ENCODE measurements at places on chromosomes 3 and 15.

DNA sequence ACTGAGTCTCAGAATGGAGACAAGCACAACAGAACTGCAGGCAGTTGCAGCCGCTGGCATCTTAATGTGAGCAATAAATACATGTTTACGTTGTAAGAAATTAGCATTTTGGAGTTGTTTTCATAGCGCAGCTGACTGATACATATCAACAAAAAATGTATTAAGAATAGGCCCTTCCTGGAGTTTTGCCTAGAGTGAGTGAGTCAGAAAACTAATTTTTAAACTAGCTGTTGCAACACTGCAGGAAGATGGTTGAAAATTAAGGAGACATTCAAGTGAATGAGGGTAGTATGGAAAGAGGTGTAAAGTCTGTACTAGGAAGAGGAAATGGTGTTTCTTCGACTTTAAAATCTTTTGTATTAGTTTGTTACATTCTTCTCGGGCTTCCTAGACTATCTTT is 39.6 kb upstream of the TIMP4 start:
- DNase-seq: peak; percentile 70

DNA sequence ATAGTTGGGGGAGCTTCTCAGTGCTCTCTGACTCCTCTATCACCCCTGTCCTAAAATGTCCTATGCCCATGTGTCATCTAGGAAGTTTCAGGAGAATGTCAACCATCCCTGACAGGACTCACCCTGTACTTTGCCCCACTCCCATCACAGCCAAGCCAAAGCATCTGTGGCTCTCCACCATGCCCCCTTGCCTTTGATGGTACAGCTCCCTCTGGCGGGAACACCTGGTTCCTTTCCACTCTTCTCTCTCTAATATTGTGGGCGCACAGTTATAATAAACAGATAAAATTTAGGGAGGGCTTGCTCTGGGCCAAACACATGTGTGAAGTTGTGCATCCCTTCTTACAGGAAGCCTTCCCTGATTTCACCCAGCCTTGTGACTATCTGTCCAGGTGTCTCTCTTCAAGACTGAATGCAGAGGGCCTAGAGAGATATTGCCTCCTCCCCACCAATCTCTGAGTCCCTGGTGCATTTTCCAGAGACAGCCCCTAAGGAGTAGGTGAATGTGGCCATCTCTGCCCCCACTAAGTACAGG is 62.8 kb downstream of the ISG20 start:
- DNase-seq: no peak

DNA sequence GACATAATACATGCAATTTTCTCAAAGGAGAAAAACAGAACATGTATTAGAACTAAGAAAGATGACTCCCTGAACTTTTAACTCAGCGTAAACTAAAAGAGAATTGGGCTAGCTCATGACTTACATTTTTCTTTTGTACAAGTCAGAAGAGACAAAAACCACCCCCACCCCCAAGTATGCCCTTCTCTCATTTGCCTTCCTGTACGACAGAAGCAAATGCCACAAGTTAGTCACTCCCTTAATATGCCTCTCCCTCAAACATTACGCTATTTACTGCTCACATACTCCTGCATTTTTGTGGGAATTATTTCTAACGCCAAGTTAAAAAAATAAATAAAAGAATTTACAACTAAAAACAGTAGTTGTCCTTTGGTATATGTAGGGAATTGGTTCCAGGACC is 22.0 kb downstream of the CPEB1 start:
- no peak for DNase-seq

- peak; percentile 38 for DNase-seq
Measured at GRCh38 chr3:18008706-18009368, 266.4 kb upstream of the TBC1D5 start.

GRCh38 chr3:170090601-170090981 is 52.8 kb downstream of the GPR160 start:
- DNase-seq: no peak

Measured in fibroblast of skin of left quadriceps (primary cell).